T follicular helper cell (primary cell): ENCODE measurements at places on chromosomes 11 and 22.

- DNase-seq: no peak
Observed at GRCh38 chr11:122365610-122366360, 249.8 kb upstream of the BLID start.

- no peak for DNase-seq
Observed at GRCh38 chr11:35064114-35064800, 74.7 kb upstream of the CD44 start.

DNA sequence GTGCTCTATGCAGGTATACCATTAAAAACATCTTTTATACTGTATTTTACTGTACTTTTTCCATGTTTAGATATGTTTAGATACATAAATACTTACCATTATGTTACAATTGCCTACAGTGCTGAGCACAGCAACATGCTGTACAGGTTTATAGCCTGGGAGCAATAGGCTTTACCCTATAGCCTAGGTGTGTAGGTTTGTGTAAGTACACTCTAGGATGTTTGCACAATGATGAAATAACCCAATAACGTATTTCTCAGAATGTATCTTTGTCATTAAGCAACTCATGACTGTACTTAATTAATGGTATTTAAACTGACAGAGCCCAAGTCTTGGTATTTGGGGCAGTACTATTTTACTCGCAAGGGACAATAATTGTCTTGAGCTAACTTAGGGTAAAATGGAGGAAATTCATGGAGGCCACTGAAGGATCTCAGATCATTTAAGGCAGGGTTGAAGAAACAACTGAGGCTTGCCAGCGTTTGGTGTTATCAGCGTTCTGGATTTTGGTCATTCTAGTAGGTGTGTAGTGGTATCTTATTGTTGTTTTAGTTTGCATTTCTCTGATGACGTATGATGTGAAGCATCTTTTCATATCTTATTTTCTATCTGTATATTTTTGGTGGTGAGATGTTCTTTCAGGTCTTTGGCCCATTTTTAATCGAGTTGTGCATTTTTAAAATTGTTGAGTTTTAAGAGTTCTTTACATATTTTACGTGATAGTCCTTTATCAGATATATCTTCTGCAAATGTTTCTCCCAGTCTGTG, 42.4 kb downstream of the ADAMTS15 start:
- no peak for DNase-seq

DNA sequence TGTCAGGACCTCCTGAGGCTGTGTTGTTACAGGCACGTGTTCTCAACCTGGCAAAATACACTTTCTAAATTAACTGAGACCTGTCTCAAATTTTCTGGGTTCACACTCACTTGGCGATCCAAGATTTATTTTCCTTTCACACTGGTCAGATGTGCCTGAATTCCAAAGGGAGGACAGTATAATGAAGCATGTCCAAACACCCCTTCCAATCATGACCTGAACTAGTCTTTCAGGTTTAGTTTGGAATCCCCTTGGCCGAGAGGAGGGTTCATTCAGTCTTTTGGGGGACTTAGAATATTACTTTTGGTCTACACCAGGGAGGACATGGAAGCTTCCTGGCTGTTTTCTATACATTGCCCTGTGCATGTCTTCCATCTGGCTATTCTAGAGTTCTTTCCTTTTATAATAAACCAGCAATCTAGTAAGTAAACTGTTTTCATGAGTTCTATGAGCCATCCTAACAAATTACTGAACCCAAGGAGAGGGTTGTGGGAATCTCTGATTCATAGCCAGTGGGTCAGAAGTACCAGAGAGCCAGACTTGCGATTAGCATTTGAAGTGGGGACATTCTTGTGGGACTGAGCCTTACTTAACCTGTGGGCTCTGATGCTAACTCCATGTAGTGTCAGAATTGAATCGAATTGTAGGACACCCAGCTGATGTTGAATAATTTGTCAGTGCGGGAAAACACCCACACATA, 14.8 kb upstream of the TMEM216 start:
- no peak for DNase-seq

GRCh38 chr11:110130642-110131238, 37.5 kb downstream of the ZC3H12C start:
- DNase-seq: no peak

- no peak for DNase-seq
Observed at GRCh38 chr11:64226507-64227051, 505 bp downstream of the NUDT22 start.

DNA sequence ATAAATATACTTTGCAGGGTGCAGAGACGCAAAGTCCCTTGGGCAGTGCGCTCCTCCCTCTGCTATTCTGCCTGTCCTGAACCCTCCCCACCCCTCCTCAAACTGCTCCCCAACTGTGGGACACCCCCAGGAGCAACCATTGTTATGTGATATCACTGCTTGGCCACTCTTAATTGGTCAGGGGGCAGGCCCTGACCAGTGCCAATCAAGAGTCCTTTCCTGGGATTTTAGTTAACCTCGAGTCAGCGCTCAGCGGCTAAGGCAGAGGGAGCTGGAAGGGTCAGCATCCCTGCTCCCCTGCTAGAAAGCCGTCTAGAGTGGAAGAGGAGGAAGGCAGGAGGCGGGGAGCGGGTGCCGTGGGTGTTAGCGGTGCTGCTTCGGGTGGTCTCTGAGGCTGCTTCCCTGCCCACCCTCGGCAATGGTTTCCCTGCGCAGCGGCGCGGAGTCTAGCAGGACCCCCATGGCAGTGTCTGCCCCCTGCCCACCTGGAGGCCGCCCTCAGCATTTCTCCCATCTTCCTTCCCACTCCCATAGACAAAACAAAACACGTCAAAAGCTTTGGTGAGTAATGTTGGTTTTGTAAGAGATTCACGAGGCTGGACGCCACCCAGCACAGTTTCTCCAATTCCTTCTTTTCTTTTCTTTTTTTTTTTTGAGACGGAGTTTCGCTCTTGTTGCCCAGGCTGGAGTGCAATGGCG, 38.4 kb upstream of the A4GALT start:
- DNase-seq: no peak
